ENCODE measurements at places on chromosomes 5 and 9. TPM values are rescaled to one million over a fixed set of nuclear protein-coding genes. Genes with fewer than 3 reads are reported as not detected.

GRCh38 chr5:178330791-178331404 lies 98.3 kb upstream of the PHYKPL start:
- no peak for DNase-seq

- no peak for DNase-seq
Observed at GRCh38 chr9:88045686-88046085, 71.4 kb upstream of the CDK20 start.

DNA sequence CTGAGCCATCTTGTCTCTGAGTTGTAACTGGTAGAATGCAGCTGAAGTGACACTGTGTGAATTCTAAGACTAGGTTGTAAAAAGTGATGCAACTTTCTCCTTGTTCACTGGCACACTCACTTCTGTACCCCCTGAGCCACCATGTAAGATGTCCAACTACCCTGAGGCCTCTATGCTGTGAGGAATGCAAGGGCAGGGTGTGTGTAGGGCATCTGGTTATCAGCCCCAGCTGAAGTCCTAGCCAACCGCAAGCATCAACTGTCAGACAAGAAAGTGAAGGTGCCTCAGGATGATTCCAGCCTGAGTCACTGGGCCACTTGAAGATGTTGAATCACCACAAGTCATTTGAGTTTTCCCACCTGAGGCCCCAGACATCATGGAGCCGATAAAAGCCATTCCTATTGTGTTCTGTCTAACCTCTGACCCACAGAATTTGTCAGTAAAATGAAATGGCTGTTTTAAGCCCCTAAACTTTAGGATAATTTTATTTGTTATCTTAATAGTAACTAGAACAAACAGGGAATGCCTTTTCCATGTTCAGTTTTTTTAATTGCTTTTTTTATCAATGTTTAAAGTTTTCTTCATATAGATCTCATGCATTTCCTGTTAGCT lies 18.7 kb upstream of the RHOBTB3 start:
- no peak for DNase-seq

DNA sequence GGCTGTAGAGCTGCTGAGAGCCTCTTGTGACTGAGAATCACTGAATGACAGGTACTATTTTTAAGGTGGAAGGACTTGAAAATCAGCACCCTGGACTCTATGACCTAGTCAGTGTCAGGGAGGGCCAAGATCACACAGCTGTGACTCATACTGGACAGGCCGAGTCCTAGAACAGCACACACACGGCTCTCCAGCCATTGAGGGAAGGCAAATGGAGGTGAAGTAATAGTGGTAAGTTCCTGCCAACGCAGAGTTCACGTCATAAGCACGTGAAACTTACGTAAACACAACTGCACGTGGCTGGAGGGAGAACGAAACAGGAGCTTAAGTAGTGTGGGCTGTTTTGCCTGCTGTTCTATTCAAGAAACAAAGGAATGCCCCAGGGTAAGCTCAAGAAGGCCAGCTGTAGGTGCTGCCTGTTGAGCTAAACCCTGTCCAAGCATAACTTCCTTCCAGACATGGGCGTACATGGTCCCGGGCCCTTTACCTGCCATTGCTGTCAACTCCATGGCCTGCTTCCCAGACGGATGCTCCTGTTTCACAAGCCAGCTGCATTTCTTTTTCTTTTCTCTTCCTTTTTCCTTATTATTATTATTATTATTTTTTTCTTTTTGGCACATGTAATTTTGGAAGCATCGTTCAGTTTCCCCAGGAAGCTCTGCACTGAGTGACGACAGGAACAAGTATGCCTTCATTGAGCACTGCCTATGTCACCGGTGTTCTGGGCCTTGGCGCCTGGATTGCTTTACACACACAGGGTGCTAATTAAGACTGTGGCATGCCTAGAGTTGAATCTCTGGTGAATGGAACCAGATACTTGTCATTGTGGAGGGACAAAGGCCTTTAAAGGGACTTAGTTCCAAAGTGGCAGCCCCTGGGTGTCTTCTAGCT lies 10.2 kb upstream of the LCP2 start:
- no peak for DNase-seq

DIPK1B gene
- total RNA-seq, result 56.2 TPM

CDKN2AIPNL gene
- 24.9 TPM for total RNA-seq

PCDHB3 gene
- total RNA-seq, result 21.6 TPM

Measured in mesothelial cell of epicardium (in vitro differentiated cells).